ENCODE measurements at places on chromosomes 11 and 22.

DNA sequence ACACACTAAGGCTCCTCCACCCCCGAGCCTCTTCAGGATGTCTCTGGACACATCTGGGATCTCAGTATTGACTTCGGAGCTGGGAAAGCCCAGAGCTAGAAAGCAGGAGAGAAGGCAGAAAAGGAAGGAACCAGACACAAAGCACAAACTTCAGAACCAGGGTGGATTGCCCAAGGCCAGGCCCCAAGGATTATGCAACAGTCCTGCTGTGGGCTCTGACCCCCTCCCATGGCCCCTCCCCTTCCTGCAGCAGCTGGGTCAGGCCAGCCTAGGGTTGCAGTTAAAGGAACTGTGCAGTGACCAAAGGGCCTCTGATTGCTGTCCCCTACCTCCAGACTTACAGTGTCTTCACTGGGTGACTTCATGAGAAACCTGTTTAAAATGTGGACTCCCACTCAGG, 5.3 kb downstream of the KCNE3 start:
- DNase-seq = peak; percentile 70

GRCh38 chr11:45847911-45848316, 639 bp downstream of the CRY2 start:
- DNase-seq = peak; percentile 83

DNA sequence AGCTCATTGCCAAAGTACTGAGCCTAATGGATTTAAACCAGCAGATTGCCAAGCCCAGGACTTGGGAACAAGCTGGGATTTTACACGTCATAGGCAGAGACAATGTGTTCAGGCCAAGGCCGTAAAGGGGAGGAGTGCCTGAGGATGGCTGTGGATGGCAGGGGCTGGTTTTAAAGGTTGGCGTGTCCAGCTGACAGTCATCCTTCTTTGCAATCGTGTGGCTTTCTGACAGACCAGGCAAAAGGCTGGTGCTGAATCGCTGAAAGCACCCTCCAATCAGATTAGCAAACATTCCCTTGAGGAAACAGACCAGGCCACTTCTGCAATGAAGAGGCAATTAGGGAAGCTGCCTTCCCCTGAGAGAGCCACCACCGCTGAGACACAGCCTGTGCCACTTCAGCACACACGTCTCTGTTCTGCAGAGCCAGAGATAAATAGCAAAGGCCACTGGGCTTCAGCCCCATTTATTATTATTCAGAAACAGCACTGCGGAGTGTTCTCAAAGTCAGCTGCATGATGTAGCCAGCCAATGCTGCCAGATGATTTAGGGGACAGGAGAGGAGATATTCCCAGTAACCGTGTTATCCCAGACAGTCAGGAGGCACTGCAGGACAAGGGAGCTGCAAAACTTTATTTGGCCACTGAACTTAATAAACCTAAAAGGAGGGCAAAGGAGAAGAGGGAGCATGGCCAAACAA, 54.2 kb upstream of the CSNK2A3 start:
- peak; percentile 90 for DNase-seq

DNA sequence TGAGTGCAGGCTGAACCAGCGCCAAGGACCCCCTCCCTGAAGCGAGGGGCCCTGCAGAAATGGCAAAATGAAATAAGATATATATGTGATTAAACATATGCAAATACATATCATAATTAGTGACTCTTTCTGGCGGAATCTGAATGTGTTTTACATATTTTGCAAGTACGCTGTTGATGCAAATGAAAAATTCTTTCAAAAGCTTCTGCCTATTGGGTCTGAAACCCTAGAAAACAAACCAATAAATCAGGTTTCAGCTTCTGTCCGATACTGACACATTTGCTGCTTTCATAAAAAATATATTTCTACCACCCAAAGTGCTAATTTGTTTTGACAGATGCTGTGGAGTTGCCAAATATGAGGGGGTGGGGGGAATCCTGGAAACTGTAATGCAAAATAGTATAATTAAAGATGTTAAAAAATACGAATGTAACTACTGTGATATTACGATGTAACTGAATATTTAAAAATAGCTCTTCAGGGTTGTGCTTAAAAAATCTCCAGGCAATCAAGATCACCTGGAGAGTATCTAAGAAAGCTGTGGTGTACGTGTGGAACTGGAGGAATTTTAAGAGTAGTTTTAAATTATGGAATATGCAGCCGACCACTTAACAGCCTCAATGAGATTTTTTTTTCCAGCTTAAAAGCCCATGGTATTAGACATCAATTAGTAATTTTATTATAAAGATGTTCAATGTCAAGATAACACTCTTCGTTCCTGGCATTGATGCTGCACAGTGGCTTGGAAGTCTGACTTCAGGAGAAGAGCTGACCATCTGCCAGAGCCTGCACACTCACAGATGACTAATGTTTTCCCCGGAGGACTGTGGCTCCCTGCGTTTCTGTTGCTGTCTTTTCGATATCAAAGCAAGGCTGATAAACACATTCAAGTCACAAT, 122.2 kb upstream of the RCN1 start:
- no peak for DNase-seq

DNA sequence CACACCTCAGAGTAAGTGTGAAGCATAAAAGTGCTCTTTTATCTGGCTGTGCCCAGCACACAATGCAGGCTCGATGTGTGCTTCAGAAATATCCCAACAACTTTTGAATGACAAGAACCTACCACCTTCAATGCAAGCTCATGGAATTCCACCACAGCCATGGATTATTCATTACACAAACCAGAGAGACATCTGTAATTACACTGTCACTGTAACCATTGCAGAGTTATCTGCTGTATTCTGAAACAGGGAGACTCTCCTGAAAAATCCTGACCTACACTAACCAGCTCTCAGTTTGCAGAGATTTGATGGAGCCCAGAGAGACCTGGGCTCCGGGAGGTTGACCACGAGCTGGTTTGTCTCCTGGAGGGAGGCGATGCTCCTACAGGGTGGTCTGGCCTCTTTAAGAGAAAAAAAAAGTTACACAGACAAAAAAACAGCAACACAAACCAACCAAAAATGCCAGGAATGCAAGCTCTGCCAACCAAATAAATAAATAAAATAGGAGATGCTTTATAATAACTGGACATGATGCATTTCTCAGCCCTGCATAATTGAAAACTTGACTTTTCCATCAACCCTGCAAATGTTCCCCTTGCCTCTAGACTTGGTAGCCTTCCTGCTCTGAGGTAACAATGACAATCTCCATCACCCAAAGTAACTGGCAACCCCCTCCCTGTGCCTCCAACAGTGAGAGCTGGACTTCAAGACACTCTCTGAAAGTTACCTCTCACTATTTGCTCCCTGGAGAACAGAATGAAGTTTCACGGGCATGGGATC, 69.7 kb downstream of the ETS1 start:
- DNase-seq = no peak

- DNase-seq = peak; percentile 72
These were observed 549.4 kb upstream of the API5 start for GRCh38 chr11:42762348-42762747.

- DNase-seq = no peak
These were observed 122.1 kb upstream of the VPREB1 start for GRCh38 chr22:22122348-22123117.

DNA sequence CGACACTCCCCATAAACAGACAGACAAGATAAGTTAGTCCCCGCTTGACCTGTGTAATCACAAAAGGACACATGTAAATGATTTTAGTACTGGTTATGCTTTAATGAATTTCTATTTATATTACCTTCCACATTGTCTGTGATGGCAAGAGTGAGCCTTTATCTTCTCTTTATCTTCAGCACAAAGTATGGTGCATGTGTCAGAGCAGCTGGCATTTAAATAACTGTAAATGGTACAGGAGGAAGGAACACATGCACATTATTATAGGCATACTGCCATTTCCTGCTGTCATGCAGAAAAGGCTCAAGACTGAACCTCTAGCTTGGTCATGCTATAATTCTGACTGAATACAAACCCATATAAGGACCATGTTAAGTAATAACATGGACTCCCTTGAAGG, 1342.7 kb upstream of the TENM4 start:
- no peak for DNase-seq

DNA sequence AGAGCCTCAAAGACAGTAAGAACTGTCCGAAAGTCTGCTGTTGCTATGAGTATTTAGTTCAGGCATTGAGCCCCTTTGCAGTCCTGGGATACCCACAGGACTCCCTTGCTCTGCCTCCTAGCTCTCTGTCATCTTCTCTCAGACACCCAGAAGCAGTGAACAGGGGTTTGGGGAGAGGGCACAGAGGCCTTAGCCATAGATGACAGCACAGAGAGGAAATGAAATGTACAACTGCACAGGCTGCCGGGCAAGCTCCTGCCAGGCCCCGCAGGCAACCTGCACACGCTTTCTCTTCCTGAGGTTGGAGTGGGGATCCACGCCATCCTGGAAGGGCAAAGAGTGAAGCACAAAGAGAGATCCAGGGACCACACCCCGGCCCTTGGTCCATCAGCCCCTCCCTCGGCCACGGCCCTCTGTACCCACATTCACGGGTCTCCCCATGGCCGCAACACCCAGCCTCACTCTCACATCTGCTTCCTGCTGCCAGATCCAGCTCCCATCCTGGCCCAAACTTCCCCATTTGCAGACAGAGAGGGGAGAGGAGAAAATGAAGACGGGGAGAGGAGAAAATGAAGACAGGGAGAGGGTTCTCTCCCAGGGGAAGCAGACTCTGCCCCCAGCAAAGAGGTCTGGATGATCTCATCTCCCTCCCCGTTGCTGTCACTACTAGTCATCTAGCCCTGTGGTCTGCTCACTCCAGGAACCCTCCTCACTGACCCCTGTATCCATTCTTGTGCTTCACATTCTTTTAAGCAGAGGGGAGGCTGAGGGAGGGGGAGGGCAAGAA, 40.7 kb downstream of the CD6 start:
- peak; percentile 84 for DNase-seq
